ENCODE measurements at places on chromosomes 6 and 20.

- H3K27ac ChIP-seq = no peak overlapping the region
- H3K36me3 ChIP-seq = no peaks in the 10 kb centered on the region
- no peak for DNase-seq
- H3K27me3 ChIP-seq = no peaks in the 10 kb centered on the region
- H3K4me3 ChIP-seq = no peak overlapping the region
- H3K4me1 ChIP-seq = peaks cover 43% of the 10 kb centered on the region
These were observed 6.2 kb upstream of the CD93 start for GRCh38 chr20:23092384-23092756.

- H3K36me3 ChIP-seq = no peaks in the 10 kb centered on the region
- DNase-seq = no peak
- H3K4me1 ChIP-seq = peaks cover 12% of the 10 kb centered on the region
- no peaks in the 10 kb centered on the region for H3K27me3 ChIP-seq
- no peak overlapping the region for H3K4me3 ChIP-seq
These were observed 299.9 kb upstream of the SUPT3H start for GRCh38 chr6:45677381-45678284.

GRCh38 chr6:3285049-3285639, 26.4 kb downstream of the PSMG4 start:
- H3K27ac ChIP-seq = no peak overlapping the region
- H3K27me3 ChIP-seq = no peaks in the 10 kb centered on the region
- H3K36me3 ChIP-seq = peaks cover 26% of the 10 kb centered on the region
- H3K4me1 ChIP-seq = peaks cover 4% of the 10 kb centered on the region
- H3K4me3 ChIP-seq = no peak overlapping the region

DNA sequence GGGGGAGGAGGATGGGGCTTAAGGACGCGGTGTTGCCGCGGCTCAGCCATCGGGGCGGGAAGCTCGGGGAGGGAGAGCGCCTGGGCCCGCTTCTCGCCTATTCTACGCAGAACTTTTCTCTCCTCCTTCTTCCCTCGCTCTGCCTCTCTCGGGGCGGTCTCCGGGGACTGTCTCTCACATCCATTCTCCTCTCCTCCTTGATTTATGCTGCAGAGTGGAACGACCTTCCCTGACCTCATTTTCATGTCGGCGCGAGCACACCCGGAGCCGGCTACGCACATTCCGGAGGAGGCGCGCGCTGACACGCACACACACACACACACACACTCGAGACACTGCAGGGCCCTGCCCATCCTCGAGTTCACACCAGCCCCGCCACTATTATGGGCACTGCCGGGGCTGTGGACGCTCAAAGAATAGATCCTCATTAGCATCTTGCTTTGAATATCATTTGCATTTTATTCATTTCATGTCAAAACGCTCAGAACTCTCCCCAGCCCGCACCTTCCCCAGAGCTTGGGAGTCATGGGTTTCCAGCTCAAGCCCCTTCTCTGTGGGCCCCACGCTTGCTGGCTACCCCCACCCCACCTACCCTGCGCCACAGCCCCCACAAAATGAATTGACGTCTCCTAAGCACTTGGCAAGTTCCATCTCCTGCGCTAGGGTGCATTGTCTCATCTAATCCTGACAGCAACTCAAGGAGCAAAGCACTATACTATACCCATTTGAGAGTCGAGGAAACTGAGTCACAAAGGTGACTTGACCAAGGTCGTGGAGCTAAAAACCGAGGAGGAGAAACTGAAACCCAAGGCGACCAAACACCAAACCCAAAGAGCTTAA, 36.8 kb downstream of the NCR2 start:
- no peak for DNase-seq
- no peaks in the 10 kb centered on the region for H3K36me3 ChIP-seq
- peak overlapping the region; percentile 31 for H3K4me3 ChIP-seq
- H3K27ac ChIP-seq = no peak overlapping the region
- H3K27me3 ChIP-seq = peaks cover 90% of the 10 kb centered on the region
- H3K4me1 ChIP-seq = peaks cover 51% of the 10 kb centered on the region

DNA sequence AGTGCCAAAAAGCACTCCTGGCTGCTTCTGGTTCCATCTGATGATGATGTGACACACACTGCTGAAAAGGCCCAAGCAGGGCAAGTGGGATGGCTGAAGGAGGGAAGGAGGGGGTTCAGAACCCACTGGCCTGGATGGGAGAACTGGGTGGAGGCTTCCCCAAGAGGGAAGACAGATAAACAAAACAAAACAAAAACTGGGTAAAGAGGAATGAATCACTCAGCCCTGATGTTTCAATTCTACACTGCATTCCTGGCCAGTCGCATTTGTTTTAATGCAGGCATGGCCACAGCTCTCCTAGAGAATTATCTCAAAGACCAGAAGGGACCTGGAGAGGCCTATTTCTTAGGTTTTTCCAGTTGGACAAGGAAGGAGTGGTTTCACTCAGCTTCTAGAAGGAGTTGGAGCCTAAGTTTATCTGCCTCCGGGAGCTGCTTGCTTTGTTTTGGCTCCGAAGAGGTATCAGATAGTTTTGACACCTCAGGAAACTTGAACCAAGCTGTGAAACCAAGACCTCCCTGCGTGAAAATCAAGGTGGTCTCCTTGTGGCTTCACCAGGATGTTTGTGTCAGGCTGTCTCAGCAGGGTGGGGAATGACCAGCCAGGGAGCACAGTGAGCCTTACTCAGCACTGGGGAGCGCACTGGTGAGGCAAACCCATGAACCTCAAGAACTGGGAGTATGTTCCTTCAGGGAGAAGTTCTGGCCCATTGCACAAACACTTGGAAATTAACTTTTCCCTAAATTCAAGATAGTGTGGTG, 16.1 kb downstream of the TTPAL start:
- H3K27me3 ChIP-seq = no peaks in the 10 kb centered on the region
- H3K27ac ChIP-seq = peak overlapping the region; percentile 84
- H3K4me1 ChIP-seq = peaks cover 30% of the 10 kb centered on the region
- H3K36me3 ChIP-seq = peaks cover 85% of the 10 kb centered on the region
- H3K4me3 ChIP-seq = no peak overlapping the region
- DNase-seq = no peak

- no peak overlapping the region for H3K4me3 ChIP-seq
- no peaks in the 10 kb centered on the region for H3K36me3 ChIP-seq
- H3K4me1 ChIP-seq = no peaks in the 10 kb centered on the region
- H3K27me3 ChIP-seq = no peaks in the 10 kb centered on the region
- H3K27ac ChIP-seq = no peak overlapping the region
These were observed 240.7 kb downstream of the RNGTT start for GRCh38 chr6:88722686-88723085.

DNA sequence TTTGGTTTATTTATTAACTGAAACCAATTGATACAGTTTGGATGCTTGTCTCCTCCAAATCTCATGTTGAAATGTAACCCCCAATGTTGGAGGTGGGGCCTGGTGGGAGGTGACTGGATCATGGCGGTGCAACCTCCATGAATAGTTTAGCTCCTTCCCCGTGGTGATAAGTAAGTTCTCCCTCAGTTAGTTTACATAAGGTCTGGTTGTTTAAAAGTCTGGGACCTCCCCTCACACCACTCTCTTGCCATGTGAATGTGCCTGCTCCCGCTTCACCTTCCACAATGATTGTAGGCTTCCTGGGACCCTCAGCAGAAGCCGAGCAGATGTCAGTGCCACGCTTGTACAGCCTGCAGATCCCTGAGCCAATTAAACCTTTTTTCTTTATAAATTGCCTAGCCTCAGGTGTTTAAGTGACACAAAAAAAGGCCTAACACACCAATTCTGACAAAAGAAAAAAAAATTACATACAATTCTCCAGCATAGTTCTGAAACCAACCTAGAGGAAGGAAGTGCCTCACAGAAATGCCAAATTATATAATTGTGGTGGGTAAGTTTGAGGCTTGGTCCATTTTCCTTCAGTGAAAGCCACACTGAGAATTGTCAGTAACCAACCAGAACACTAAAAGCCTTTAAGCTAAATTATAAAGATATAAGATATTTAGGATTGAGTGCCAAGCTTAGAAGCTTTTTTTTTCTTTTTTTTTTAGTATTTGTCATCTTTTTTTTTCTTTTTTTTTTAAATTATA, 15.0 kb downstream of the MAP7 start:
- no peak overlapping the region for H3K4me3 ChIP-seq
- H3K27me3 ChIP-seq = no peaks in the 10 kb centered on the region
- no peak overlapping the region for H3K27ac ChIP-seq
- no peaks in the 10 kb centered on the region for H3K36me3 ChIP-seq
- no peak for DNase-seq
